ENCODE measurements at places on chromosomes 5 and 9.

DNA sequence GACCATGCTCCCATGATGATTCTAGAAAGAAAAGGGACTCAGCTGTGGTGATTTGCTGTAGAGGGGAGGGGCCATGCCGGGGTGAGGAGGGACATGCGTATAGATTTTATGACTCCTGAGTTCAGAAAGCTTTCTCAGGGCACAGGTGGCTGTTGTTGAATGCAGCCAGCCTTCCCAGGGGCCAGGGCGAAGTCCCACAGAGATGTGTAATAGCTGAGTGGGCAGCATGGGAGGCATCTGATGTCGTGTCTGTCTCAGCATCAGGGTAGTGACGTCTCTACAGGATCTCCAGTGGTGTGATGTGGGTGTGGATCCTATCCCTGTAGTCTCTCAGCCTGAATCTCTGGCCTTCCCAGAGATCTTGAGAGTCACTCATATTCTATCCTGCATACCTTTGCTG, 7.8 kb upstream of the BOD1 start:
- H3K27ac ChIP-seq: no peak overlapping the region
- peaks cover 9% of the 10 kb centered on the region for H3K4me1 ChIP-seq
- no peak overlapping the region for H3K4me3 ChIP-seq
- peak; percentile 40 for DNase-seq

- H3K4me3 ChIP-seq: no peak overlapping the region
- H3K27ac ChIP-seq: no peak overlapping the region
- DNase-seq: no peak
Measured at GRCh38 chr9:106930477-106930876, 67.5 kb downstream of the ZNF462 start.

GRCh38 chr9:9921805-9922204, 691.0 kb downstream of the PTPRD start:
- no peaks in the 10 kb centered on the region for H3K36me3 ChIP-seq
- DNase-seq: no peak
- no peak overlapping the region for H3K4me3 ChIP-seq
- H3K27me3 ChIP-seq: no peaks in the 10 kb centered on the region
- H3K4me1 ChIP-seq: no peaks in the 10 kb centered on the region

DNA sequence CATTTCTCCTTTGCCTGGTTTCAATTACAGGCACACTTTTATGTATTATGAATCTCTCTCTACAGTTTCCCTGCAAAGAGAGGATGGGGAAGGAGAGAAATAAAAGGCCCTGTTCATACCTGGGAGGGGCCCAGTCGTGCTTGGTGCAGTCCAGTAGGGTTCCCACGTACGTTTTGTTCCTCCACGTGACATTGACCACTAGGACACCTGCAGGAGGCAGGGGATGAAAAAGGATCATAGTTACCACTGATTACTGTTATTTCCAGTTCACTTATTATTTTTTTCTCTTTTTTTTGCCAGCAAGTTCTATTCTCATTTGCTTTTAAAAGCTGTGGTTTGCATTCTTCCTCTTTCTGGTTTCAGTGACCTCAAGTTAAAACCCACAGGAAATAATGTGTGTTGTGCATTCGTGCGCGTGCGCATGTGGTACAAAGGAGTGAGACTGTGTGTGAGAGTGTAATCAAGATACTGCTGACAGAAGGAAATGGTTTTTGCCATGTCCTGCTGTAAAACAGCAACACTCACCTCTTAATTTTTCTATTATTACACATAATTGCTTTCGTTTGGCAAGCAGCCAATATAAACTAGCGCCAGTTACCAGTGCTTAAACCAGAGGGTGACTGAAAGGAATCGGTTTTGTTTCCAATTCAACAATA, 96.8 kb downstream of the ZNF608 start:
- no peaks in the 10 kb centered on the region for H3K36me3 ChIP-seq
- no peak overlapping the region for H3K4me3 ChIP-seq
- peak; percentile 77 for DNase-seq
- peaks cover 31% of the 10 kb centered on the region for H3K4me1 ChIP-seq

DNA sequence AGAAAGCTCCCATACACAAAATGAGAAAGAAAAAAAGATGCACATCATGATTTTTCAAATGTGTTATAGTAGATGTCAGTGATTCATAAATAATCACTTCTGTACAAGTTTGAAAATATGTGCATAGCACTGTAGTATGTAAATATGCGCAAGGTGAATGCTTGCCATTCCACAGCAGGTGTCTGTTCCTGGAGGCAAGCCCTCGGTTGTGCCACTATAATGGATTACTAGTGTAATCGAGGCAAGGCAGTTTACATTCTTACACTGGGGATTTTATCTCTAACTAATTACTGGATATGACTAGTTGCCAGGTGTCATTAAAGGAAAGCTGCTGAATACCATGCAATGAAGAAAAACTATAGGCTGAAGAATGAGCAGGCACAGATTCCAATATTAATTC, 93.6 kb downstream of the ARHGEF28 start:
- H3K27ac ChIP-seq: no peak overlapping the region
- H3K27me3 ChIP-seq: no peaks in the 10 kb centered on the region
- no peak for DNase-seq

DNA sequence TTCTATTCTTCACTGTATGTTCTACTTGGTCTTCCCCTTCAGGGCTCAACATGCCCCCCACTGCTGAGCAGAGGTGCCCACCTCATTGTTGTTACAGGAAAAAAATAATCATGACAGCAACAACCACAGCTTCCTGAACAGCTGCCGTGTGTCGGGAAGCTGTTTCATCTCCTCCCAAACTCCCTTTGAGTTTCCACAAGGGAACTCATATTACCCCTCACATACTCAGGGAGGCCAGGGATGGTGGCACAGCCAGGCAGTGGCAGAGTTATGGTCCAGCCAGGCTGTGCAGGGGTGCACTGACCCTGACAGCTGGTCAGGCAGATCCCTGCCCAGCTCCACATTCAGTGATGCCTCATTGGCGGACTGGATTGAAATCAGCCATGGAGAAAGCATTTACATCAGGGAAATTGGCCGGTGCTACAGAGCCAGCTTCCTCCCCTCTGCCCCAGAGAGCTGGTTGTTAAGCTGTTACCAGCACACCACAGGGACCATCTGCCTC, 37.3 kb downstream of the SARDH start:
- peaks cover 47% of the 10 kb centered on the region for H3K27me3 ChIP-seq
- no peaks in the 10 kb centered on the region for H3K36me3 ChIP-seq
- H3K27ac ChIP-seq: no peak overlapping the region
- H3K4me1 ChIP-seq: no peaks in the 10 kb centered on the region

DNA sequence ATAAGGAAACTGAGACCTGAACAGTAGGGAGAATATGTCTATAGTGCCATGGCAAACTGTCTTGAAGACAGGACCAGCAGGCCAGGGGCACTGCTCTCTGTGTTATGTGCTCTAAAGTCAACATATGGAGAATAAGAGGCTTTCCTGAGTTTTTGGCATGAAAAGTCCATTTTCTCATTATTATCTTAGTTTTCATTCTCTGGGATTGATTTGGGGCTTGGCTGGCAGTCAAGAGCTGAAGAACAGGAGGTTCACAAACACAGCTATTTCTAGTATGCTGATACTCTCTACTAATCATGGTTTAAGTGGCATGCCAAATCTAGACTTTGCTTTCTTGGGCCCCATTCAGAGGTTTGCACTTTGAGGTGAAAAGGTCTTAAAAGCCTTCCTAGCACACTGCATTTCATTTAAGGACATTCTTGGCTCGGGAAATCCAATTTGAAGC, 404.4 kb downstream of the ZNF608 start:
- peaks cover 73% of the 10 kb centered on the region for H3K27me3 ChIP-seq
- no peak overlapping the region for H3K27ac ChIP-seq
- peak; percentile 10 for DNase-seq
- H3K4me3 ChIP-seq: no peak overlapping the region
- H3K36me3 ChIP-seq: no peaks in the 10 kb centered on the region

DNA sequence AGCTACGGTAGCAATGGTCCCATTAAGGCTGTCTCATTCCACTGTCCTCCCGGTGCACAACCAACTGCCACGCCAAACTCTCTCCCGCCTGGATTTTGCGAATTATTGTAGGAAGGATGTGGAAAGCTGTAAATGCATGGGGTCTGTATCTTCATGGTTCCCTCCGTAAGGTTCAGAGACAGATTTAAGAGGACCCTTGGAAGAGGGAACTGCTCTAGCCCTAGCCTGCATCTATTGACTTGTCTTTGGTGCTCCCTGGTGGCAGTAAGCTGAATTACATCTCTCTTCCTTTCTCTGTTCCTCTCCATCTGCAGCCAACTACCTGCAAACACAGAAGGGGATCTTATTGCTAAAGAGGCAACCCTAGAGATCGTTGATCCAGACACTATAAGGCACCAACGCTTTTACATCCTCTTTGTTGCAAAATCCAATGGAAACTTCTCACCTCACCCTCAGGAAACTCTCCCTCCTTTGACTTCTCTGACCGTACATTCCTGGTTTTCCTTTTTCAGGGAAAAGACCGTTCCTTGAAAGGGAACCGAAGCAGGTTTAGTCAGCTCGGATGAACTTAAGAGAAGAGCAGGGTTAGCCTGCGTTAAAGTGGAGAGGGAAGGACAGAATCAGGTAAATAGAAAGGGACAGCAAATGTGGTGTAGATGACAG, 11.9 kb downstream of the CAPSL start:
- peak overlapping the region; percentile 44 for H3K4me3 ChIP-seq
- no peaks in the 10 kb centered on the region for H3K36me3 ChIP-seq
- peak; percentile 59 for DNase-seq
- no peak overlapping the region for H3K27ac ChIP-seq

DNA sequence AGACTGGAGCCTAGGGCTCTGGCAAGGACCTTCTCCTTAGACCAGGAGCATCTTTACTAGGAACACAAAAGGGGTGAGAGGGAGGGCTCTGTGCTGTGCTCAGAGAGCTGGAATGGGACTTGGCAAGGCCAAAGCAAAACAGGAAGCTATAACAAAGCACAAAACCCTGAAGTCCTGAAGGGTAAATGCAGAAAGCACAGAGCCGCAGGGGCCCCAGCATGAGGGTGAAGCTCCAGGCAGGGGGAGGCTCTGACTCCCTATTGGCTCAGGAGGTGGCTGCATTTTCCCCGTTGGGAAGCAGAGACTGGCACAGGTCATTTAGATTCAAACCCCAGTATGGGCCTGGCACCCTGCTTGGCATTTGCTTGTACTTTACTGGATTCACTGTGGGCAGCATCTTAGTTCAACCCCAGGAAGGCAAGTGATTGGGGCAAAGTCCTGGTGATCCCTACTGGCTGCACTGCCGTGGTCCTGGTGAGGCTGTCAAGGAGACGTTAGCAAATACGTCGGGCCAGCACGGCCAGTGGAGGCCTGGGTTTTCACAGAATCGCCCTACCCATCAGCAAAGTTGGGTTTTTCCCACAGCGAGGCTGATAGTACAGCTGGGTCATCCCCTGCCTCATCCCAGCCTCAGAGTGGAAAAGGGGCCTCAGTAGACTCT, 46.3 kb downstream of the GGTA1 start:
- no peaks in the 10 kb centered on the region for H3K36me3 ChIP-seq
- H3K27ac ChIP-seq: no peak overlapping the region
- no peak for DNase-seq
- H3K4me3 ChIP-seq: no peak overlapping the region
- no peaks in the 10 kb centered on the region for H3K4me1 ChIP-seq

Data from GM23248 (cell line).